ENCODE measurements at places on chromosomes 16 and 17. TPM values are rescaled to one million over a fixed set of nuclear protein-coding genes. Genes with fewer than 3 reads are reported as not detected.

Gene SPSB3
- total RNA-seq, result 34.8 TPM

Gene MPO
- total RNA-seq, result 0.09 TPM

Gene SYNRG
- 37.7 TPM for total RNA-seq

Gene SLX1B
- total RNA-seq, result 20.2 TPM

Gene HSF5
- total RNA-seq, result 0.16 TPM

Gene SGCA
- total RNA-seq, result 0.90 TPM

Gene C16orf54
- total RNA-seq, result not detected

Gene EVPL
- total RNA-seq, result not detected

Gene FBXW10
- total RNA-seq, result not detected

Gene P3H4
- 35.5 TPM for total RNA-seq

Gene LRRC36
- total RNA-seq, result not detected

Gene TRPV2
- 5.3 TPM for total RNA-seq

Gene TTLL6
- total RNA-seq, result not detected

Gene TBC1D3
- total RNA-seq, result not detected

Gene CCDC47
- total RNA-seq, result 70.2 TPM

Gene MT3
- not detected for total RNA-seq

Gene CEP112
- total RNA-seq, result 7.2 TPM

Gene PRR11
- total RNA-seq, result 64.7 TPM

Gene HOXB7
- total RNA-seq, result 0.18 TPM

Gene SECTM1
- 34.2 TPM for total RNA-seq

Gene ZNF385C
- total RNA-seq, result not detected

Gene ZNF785
- total RNA-seq, result 8.3 TPM

Gene GAS2L2
- total RNA-seq, result not detected

Gene SRP68
- 32.3 TPM for total RNA-seq

Gene CDR2L
- 11.8 TPM for total RNA-seq

Gene MGRN1
- 24.5 TPM for total RNA-seq

Gene BORCS6
- 3.8 TPM for total RNA-seq

Gene SLC5A10
- total RNA-seq, result not detected

Gene CHST5
- not detected for total RNA-seq

Gene SPECC1
- 16.8 TPM for total RNA-seq

Gene ACOX1
- 61.5 TPM for total RNA-seq

Gene MMP2
- total RNA-seq, result 1,244 TPM

Gene CLEC19A
- total RNA-seq, result not detected

Gene KRTAP9-2
- total RNA-seq, result not detected

Gene ACSM5
- not detected for total RNA-seq

Gene MPP2
- 3.2 TPM for total RNA-seq

Gene STX1B
- 2.3 TPM for total RNA-seq

Gene MT1M
- total RNA-seq, result 10.3 TPM

Gene HOXB1
- total RNA-seq, result not detected

Gene CA10
- not detected for total RNA-seq

Gene SLC12A3
- total RNA-seq, result not detected
